ENCODE measurements at places on chromosomes 7 and 10. TPM values are rescaled to one million over a fixed set of nuclear protein-coding genes. Genes with fewer than 3 reads are reported as not detected.

DNA sequence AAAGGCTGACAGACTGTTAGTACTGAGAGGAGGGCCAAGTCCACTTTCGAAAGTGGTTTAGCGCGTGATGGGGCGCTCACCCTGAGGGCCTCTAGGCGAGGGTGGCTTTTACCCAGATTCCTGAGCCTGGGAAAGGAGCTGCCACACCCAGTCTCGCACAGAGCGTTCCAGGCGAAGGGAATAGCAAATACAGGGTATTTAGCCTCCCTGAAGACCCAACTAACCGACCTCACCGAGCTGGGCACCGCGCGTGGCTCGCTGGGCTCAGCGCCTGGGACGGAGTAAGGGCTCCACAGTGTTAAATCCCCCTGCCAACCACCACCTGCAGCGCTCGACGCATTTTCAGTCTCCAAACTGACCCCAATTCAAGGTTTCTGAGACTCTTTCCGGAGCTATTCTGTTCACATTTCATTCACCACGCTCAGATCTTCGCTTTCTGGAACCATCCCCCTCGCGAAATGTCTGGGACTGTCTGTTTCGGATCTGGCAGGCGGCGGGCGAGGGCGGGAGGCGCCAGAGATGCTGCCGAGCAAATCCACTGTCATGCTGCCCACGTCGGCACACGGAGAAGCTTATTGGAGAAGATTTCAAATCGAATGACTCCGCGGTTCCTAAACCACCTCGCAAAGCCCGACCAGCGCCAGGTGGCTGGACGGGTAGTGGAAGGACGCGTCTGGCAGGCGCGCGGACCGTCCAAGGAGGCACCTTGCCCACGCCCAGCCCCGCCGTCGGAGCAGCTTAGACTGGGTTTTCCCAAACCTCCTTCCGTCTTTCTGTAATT, 1.4 kb upstream of the OSBPL3 start:
- DNase-seq: peak; percentile 43

- no peak for DNase-seq
Observed at GRCh38 chr10:122504610-122504950, 43.2 kb downstream of the HTRA1 start.

Gene PPP1R3C
- total RNA-seq: 0.31 TPM

Gene ATP5MK
- total RNA-seq: 339 TPM

Gene NDUFB8
- total RNA-seq: 222 TPM

- no peak for DNase-seq
Observed at GRCh38 chr10:21526188-21526859, 842 bp upstream of the SKIDA1 start.

Gene HACD1
- 12.2 TPM for total RNA-seq

- DNase-seq: no peak
Observed at GRCh38 chr10:17179002-17179401, 22.5 kb downstream of the TRDMT1 start.

- DNase-seq: no peak
Observed at GRCh38 chr7:131849472-131849871, 293.0 kb upstream of the PODXL start.

DNA sequence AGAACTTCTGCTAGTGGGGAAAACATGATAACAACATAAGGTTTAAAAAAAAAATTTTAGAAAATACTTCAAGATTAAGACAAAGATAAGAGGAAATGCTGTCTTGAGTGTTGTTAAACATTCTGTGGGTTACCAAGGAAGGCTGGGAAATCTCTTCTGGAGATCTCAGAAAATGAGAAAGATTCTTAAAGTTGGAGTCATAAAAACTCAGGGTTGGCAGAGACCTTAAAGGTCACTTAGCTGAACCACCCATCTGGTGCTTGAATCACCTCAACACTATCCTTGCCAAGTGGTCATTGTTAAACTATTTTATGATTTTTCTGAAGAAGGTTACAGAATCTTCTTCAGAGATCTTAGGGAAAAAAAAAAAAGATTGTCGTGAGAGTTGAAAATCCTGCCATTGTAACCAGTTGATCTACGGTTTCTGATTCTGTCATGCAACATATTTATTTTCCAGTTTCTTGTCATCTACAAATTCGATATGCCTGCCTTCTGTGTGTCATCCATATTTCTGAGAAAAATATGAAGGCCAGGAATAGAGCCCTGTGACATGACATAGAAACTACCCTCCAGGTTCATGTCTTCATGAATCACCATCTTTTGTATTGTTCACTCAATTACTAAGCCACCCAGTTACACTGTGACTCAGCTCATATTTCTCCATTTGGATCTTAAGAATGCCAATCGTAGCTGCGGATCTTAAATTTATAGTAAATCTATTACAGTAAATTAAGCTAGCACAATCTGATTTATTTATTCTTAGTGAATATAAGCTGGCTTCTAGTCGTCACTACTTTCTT, 179.2 kb downstream of the ST7 start:
- DNase-seq: no peak

DNA sequence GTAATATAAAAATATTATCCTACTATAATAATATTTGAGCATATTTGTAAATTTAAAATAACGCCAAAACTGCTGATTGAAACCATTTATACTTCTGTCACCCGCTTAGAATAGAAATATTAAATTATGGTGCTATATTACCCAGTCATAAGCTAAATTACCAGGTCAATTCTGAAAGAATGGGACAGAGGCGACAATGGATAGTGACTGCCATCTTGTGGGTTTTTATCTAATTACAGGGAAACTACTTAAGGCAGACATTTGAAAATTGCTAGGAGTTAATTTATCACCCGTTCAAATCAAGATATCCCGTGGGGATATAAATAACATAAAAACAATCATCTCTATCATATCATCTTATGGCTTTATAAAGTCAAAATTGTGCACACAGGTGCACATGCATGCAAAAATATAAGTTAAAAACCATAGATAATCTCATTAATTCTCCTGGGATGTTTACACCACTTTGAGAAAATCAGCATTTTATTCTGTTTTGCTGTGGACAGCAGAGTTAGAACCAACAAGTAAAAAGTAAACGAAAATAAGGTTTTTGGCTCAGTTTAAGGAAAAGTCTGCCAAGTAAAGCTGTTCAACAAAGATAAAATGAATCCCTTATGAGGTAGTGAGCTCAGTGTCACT, 41.3 kb upstream of the HPSE2 start:
- peak; percentile 10 for DNase-seq

Gene ZNF853
- 6.5 TPM for total RNA-seq

GRCh38 chr10:132606536-132607316, 69.1 kb downstream of the INPP5A start:
- DNase-seq: peak; percentile 65

DNA sequence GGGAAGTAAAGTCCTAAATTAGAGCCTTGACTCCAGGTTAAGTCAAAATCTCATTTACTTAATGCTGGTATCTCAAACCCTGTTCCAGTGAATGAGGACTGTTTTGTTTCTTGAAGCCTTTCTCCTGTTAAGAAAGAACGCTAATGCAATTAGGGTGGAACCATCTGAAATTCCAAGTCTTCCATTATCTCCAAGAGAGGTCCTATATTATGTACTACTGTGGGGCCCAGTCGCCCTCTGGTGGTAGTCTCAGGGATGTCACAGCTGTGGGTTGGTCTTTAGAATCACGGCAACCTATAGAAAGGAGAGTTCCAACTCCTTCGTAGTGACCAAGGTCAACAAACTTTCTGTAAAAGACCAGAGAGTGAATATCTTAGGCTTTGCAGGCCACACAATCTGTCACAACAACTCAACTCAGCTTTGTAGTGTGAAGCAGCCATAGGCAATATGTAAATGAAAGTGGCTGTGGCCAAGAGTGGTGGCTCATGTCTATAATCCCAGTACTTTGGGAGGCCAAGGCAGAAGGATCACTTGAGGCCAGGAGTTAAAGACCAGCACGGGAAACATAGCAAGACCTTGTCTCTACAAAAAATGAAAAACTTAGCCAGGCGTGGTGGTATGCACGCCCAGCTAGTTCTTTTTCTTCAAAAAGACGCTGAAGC, 9.3 kb downstream of the RPP38 start:
- DNase-seq: peak; percentile 75

Gene CHCHD1
- 91.4 TPM for total RNA-seq

- DNase-seq: no peak
Observed at GRCh38 chr10:110360857-110361474, 56.2 kb upstream of the SMNDC1 start.

DNA sequence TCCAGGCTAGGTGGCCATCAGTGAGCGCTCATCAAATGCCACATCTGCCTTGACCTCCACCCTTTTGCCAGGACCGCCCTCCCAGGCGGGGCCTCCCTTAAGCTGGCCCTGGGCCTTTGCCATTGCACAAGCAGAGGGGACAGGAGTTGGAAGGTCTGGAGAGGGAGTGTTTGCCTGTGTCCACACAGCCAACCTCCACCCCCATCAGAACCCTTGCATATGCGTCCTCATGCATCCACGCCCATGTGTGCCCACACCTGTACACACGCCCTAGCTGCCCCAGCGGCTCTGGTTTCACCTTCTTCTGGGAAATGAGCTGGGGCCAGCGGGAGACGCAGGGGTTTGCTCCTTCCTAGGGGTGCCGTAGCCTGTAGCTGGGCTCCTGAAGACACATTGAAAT, 64.0 kb downstream of the NEURL1 start:
- DNase-seq: no peak

Gene LRRD1
- total RNA-seq: not detected

GRCh38 chr10:75210282-75211006, at the start of gene VDAC2:
TSS of gene VDAC2 (plus strand) at chr10:75210796. CDS start at chr10:75211159, 363 bp downstream.
- DNase-seq: peak; percentile 96

- no peak for DNase-seq
Observed at GRCh38 chr10:119494236-119495020, 48.1 kb downstream of the RGS10 start.

DNA sequence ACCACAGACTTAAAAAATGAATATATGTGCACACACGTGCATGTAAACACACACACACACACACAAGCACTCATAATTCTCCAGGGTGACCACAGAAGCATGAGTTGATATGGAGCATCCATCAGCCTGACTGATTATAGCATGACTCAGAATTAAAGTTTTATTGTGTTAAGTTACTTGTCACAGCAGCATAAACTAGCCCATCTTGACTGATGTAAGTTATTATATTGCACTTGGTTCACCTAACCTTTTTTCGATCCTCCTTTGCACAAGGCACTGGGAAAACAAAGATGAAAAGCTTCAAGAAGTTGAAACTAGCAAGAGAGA, 18.8 kb upstream of the SLC35G1 start:
- DNase-seq: no peak

DNA sequence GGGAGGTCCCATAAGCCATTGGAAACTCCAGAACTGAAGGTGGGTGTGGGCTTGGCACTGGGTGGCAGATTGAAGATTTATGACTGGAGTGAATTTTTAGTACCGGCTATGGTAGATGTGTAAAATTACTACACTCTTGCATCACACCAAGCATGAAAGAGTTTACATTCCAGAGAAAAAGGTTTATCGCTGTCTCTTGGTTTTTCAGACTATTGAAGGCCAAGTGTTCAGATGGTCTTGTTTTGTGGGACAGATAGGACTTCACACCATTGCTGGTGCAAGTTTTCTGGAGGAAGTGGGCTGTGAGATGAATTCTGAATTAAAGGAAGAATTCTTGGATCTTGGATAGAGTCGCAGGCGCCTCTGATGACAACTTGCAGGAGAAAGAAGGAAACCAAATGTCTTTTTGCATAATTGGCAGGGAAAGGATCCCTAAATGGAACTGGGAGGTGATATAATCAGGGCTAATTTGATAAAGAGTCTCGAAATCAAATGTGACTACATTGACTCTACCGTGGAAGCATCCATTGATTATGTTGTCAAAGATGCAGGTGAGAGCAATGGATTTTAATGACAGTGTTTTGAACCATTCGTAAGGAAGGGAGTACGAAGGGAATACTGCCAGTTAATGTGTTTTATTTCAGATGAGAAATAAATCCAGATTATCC, 14.2 kb upstream of the NMT2 start:
- no peak for DNase-seq

DNA sequence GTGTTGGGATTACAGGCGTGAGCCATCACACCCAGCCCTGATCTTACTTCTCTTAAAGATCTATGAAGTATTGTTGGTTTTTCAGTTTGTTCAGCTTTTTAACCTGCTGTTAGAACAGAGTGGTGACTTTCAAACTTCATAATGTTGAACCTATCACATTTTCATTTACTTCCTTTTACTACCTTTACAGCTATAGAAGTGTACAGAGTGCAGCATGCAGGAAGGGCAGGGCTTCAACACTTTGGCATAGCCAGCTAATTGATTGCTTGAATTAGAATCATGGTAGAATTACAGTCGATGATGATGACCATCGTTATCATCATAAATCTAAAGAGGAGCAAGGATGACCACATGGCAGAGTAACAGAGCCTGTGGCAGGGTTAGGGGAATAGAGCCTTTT, 55.5 kb downstream of the AOAH start:
- DNase-seq: no peak

DNA sequence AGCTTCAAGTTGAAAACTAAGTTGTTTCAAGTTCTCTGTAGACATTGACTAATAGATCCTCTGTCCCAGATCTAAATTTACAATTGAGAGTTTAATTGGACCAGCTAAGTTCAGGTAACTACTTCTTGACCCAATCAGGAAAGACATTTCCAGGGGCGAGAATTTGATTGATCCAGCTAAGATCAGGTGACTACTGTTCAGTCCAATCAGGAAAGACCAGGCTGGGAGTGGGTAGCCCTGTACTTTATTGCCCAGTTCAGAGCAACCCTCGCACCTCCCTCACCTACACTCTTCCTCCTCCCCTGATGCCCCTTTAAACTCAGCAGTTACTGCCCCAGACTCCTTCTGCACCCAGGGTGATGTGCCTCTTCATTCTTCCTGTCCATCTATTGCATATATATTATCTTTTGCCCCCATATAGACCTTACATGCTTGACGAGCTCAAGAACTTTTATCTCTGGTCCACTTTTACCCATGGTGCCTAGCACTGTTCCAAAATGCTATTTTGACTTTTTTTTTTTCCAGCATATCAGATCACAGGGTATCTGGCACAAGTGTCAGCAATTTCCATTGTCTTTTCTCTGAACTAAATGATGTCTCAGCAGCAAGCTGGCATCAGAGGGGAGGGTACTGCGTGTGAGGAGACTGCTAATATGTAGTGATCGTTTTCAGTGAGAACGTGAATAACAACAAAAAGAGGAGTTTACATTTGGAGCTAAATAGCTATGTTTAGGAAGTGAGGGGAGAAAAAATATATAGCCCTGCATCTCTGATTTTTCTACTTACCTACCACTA, 169.4 kb downstream of the KIAA1217 start:
- no peak for DNase-seq

DNA sequence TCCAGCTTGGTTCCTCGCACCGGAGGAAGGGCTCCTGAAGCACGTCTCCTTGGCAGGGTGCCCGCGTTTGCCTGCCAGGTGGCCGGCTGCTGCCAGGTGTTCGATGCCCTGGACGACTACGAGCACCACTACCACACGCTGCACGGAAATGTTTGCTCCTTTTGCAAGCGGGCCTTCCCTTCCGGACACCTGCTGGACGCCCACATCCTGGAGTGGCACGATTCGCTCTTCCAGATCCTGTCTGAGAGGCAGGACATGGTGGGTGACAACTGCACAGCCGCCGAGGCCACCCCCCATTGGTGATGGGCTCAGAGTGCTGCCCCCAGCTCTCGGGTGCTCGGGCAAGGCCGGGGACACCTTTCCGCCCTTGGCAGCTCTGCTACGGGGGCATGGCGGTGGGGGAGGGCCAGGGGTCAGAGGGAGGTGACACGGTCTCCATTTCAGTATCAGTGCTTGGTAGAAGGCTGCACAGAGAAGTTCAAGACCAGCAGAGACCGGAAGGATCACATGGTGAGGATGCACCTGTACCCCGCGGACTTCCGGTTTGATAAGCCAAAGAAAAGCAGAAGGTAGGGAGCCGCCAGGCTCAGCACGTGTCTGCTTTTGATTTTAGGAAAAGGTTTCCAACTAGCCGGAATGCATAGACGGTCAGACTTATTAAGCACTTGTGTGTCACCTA, 1.1 kb downstream of the ZNF511 start:
- no peak for DNase-seq

GRCh38 chr10:80540981-80541750, 3.5 kb downstream of the SH2D4B start:
- no peak for DNase-seq

All from H7 (cell line).